Activated T-cell treated with anti-CD3 and anti-CD28 coated beads for 1 hour (primary cell): ENCODE measurements at places on chromosomes 4 and X.

- no peak for DNase-seq
Measured at GRCh38 chrX:65674204-65674893, 6.9 kb downstream of the MSN start.

GRCh38 chr4:2891294-2891693, 47.6 kb downstream of the ADD1 start:
- DNase-seq, result no peak

DNA sequence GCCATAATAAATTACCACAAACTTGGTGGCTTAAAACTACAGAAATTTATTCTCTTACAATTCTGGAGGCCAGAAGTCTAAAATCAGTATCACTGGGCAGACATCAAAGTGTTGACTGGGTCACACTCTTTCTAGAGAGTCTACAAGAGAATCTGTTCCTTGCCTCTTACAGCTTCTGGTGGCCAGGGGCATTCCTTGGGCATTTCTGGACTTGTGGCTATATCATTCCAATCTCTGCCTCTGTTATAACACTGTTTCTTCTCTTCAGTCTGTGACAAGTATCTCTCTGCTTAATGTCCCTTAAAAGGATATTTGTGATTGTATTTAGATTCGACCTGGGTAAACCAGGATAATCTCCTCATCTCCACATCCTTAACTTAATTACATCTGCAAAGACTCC, 207.3 kb upstream of the DCAF8L1 start:
- no peak for DNase-seq

GRCh38 chr4:11158971-11159370, 269.7 kb downstream of the HS3ST1 start:
- no peak for DNase-seq

DNA sequence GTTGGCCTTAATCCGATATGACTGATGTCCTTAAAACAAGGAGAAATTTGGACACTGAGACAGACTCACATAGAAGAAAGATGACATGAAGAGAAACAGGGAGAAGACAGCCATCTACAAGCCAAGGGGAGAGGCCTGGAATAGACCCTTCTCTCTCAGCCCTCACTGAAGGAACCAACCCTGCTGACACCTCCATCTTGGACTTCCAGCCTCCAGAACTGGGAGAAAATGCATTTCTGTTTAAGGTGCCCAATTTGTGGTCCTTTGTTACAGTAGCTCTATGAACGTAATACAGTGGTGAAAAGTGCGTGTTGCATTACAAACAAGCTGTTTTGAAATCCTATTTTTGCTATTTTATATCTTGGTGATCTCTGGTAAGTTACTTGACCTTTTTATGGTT, 343.6 kb downstream of the ARHGAP10 start:
- no peak for DNase-seq

DNA sequence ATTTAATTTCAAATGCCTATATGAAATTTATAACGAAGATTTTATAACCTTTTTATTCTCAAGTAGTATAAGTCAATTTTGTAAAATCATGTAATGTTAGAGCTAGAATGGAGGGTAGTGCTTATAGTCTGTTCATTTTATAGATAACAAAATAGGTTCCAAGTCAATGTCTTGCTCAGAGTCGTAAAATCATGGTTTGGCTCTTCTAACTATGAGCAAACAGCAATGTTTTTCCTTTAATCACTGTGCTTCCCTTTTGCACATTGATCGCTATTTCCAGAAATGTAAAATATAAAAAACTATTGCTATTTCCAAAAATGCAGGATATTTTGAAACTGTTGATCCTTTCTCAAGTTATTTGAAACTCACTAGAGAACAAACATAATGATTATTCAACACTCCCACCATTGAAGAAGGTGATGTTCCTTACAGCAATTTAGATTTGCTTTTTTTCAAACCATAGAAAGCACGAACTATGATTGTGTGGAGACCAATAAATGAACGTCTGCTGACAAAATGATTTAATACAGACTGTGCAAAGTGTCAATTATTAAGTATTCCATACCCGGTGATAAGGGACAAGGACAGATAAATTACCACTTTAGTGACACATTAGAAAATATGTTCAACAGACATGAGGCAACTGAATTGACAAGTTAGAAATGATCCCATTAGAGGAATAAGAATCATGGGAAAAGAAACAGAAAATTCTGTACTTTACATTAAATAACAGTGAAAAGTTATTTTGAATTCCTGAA, 412.1 kb upstream of the TECRL start:
- no peak for DNase-seq

GRCh38 chr4:145440292-145441007, 41.2 kb upstream of the SMAD1 start:
- DNase-seq, result no peak
